ENCODE measurements at places on chromosomes 3 and 15.

DNA sequence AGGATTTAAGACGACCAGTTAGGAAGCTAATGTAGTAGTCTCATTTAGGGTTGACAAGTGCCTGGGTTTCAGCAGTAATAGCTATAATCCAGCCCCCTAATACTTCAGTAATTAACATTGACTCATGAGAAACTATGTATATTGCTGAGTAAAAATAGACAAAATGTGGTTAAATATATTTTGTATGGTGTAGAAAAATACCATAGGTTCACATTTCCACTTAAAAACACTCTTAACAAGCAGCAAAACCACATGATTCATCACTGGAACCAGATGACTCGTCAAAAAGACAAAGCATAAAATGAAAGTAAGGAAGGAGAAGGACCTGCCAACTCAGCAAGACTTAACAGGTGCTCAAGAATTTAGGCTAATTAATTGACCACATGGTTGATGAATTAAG is 288.9 kb downstream of the EFHB start:
- no peak for DNase-seq

GRCh38 chr3:48546203-48546829 is 10.3 kb downstream of the PFKFB4 start:
- DNase-seq = no peak

GRCh38 chr15:90286678-90287077 is 21.2 kb downstream of the NGRN start:
- peak; percentile 40 for DNase-seq

DNA sequence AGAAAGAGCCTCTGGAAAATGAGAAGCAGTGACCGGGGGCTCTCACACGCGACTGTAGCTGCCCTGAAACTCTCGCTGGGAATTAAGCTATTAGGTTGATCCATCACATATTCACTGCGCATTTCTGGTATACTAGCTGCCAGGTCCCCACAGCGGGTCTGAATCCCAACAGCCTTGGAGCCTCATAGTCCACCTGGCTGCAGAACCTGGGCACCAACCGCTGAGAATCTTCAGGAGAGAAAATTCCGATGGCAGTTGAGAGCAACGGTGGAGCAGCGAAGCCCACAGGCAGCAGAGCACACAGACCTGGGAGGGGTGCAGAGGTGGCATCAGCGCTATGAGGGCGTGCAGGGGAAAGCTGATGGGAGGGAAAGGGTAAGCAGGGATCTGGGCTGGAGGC is 75.1 kb downstream of the FAM174B start:
- DNase-seq = no peak

- DNase-seq = no peak
These were observed 122.8 kb upstream of the GALNT15 start for GRCh38 chr3:16051691-16052090.

DNA sequence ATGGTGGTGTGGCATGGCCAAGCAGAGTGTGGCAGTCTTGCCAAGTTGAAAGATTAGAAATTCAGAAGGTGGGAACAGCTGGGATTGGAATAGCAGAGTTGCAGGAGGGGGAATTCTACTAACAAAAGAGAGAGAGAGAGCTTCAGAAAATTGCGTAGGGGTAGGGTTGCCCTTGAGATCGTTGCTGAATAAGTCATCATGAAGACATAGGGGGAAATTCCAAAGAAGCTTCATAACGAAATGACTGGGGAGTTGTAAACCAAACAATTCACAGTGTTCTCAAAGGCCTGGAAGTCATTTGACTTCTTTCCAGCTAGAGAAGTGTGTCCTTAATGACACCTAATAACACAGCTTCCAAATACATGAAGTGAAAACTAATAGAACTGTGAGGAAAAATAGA is 26.3 kb upstream of the TIPARP start:
- DNase-seq = no peak

DNA sequence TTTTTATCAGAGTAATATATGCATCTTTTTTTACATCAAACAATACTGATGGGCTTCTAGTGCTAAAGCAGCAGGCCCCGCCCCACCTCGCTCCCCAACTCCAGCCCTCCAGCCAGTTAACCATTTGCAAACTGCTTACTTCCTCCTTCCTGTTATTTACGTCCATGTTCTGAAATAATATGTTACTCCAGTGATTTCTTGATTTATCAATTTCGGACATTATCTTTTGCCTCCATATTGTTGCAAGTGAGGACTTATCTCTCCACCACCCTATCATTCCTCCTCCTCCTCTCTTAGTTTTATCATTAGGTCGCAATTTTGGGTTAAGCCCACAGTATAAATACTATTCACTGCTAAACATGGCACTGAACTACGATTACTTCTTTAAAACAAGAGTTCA is 39.5 kb downstream of the ZNF710 start:
- no peak for DNase-seq

DNA sequence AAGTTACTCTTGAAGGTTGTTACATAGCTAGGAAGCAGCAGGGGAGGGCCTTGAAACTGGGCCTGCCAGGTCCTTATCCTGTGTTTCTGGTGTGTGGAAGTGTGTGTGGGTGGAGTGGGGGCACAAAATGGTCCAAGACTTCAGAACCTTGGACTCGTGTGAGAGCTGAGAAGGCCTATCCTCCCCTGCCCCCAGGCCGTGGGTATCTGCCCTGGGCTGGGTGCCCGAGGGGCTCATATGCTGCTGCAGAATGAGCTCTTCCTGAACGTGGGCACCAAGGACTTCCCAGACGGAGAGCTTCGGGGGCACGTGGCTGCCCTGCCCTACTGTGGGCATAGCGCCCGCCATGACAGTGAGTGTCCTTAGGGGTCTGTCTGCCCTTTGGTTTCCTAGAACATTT is 4.5 kb downstream of the CHRD start:
- DNase-seq = no peak

- no peak for DNase-seq
These were observed 47.4 kb downstream of the CLDN18 start for GRCh38 chr3:138057384-138057783.

- DNase-seq = no peak
These were observed 694.7 kb downstream of the ZNF385D start for GRCh38 chr3:21056293-21056692.

GRCh38 chr3:100129941-100130340 is 15.6 kb upstream of the FILIP1L start:
- no peak for DNase-seq

DNA sequence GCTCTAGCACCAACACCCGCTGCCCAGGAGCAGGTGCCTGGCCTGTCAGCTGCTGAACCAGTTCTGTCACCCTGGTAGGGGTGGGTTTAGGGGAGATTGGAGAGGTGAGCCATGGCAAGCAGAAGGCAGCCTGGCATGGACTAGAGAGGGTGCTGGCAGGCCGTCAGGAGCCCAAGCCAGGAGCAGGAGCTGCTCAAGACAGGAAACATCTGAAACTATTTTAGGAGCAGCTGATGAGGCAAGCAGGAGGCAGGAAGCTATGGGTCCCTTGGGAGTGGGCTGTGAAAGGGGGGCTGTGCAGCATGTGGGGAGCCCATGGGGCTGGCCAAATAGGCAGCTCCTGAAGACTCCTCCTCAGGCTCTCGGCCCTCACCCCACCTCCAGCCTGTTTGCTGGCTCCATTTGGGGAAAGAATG is 2.3 kb downstream of the INKA1 start:
- DNase-seq = no peak

DNA sequence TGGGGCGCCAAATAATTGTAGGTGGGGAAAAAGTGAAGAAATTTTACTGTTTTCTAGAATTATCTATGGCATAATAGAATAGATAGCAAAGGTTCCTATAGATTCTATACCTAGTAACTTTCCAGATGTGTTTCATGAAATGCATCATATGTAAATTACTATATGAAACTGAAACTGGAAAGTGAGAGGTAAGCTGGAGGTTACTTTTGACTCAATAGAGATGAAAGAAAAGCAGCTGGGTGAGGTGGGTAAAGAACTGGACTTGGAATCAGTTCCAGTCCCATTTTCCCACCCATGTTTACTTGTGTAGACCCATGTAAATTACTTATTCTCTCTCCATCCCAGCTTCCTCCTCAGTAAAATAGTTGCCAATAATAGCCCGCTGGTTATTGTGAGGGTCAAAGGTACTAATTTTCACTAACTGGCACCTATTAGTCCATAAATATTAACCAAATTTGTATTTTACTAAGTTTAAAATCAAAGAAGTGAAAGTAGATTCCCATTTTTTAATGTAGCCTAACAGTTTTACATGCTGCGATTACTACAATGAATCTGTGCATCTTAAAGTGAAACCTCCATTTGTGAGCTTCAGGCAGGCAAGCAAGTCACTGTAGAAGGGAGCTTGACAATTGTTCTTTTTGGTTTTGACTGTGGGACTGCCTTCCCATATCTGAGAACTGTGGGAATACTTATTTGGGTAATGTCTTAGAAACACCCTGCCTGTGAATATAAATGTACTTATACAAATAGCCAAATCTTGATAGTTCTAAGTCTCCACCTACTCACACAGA is 312.1 kb downstream of the SLC9A9 start:
- DNase-seq = no peak

DNA sequence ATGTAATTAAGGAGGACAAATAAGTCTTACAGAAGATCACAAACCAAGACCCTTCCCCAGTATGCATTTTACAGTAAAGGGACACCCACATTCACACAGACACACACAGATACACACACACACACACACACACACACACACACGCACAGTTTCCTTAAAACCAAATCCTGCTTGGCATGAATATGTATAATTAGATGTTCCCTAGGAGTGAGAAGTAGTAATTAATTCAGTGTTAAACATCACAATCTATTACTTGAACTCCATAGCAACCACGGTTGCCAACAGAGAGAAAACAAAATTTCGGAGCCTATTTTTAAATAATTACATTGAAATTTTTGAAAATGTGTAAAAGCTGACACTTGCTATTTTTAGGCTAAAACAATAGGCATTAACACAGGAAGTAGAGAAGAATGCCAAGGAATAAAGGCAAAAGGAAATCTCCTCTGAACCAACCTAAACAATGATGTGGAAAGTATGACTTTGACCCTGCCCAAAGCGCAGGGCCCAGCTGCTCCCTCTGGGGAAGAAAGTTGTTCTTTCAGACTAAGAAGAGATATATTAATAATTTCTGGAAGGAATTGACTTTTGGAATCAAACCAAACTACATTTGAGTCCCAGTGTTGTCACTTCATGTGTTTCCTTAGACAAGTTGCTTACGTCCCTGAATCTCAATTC is 215.3 kb downstream of the CPNE4 start:
- DNase-seq = no peak

DNA sequence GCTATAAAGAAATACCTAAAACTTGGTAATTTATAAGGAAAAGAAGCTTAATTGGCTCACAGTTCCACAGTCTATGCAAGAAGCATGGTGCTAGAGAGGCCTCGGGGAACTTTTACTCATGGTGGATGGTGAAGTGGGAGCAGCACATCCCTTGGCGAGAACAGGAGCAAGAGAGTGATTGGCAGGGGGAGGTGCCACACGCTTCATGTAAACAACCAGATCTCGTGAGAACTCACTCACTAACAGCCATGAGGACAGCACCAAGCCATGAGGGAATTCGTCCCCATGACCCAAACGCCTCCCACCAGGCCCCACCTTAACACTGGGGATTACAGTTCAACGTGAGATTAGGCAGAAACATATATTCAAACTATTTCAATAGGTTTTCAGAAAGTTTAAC is 28.0 kb downstream of the GABRB3 start:
- no peak for DNase-seq

DNA sequence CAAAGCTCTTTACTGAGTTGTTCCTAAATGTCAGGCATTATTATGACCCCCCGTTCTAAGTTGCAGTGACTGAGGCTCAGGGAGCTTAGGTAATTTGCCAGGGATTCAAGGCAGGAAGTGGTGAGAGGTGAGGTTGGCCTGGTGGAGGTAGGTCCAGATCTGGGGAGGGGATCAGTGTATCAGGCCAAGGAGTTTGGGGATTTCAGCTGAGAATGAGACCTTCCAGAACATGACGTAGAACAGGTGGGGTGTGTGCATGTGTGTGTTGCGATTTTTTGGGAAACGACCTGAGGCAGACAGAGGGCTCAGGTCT is 41.1 kb upstream of the MRPS22 start:
- DNase-seq = no peak

DNA sequence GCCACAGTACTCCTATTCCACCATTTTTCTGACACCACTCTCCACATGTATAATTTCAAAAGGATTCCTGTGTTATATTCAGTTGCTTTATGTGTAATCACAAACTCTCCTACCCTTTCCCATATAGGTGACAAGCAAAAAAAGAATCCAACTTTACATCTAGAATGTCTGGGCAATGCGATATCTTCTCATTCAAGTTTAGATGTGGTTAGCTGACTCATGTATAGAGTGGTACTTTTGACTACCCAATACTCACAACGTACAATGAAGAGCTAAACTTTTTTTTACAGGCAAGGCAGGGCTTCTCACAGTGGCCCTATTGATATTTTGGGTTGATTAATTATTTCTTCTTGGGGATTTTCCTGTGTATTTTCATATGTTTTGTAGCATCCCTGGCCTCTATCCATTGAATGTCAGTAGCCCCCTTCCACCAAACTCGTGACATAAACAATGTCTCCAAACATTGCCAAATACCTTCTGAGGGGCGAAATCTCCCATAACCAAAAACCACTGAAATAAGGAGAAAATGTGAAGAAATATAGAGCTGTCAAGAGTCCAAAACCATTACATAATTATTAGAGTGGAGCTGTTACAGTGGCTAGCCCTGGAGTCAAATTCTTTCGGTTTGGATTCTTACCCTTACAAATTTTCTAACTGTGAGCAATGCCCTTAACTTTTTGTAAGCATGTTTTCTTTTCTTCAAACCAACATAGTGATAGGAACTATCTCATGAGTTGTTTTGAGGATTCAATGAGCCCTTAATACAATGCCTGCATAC is 342.6 kb downstream of the NSUN3 start:
- DNase-seq = no peak

DNA sequence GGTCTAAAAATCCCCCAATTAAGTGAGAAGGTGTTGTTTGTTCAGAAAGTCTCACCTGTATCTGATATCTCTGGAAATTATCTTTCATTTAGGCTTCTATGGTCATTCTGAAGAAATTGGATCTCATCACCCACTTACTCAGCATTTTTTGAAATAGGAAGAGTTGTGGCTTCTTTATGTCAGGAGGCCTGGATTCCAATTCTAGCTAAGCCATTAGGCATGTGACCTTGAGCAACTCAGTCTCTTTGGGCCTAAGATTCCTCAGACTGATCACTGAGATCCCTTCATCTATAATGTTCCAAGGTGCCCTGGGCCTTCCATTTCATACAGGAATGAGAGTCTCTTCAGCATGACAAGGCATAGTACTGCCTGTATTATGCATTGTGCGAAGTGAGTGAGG is 70.3 kb downstream of the ARHGEF26 start:
- no peak for DNase-seq

DNA sequence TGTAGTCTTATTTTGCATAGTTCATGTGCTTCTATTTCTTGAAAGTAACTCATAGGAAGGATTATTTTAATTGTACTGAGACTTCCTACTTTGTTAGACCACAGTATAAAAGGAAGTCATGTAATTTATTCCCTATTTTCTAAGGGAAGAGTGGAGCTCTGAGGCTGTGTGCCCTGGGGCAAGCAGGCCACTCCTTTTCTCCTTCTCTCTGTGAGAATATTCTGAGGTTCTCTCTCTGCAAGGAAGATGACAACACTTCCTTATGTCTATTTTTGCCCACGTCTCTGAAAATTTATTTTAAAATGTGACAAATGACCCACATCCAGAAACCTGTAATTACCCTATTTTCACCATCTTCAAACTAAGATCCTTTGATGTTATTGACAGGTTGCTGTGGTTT is 11.0 kb downstream of the KCTD6 start:
- no peak for DNase-seq

Measured in activated CD4-positive, alpha-beta T cell treated with anti-CD3 and anti-CD28 coated beads for 48 hours (primary cell).